Hematopoietic multipotent progenitor cell (in vitro differentiated cells): ENCODE measurements at places on chromosomes 2 and 18. TPM values are rescaled to one million over a fixed set of nuclear protein-coding genes. Genes with fewer than 3 reads are reported as not detected.
A peak's percentile ranks its signal among the peaks of the same experiment; 100 is the strongest.

DNA sequence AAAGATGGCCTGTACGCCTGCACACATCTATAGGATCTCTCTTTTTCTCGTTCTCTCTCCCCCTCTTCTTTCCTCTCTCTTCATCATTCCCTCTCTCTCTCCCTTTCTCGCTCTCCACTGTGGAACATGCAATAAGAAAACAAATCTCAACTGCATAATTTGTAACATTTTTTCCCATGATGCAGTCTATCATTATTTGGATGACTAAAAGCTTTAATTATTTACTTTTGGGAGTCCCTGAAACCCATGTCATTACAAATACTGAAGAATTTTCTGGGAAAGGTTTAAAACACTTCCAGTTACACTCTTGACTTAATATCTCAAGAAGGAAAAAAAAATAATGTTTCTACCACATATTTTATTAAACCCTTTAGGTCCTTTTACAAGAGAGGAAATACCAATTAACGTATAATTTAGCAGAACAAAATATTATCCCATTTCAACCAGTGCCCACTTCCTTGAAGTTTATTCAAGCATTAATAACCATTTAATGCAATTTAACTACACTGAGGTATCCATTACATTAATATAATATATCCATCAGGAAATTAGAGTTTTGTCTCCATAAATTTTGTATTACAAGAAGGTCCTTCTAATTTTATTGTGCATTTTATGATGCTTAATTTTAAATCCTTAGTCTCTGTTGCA, 1615.2 kb upstream of the ACVR2A start:
- no peak for DNase-seq

GRCh38 chr18:32714571-32715148, 58.2 kb downstream of the KLHL14 start:
- peak; percentile 40 for DNase-seq

- DNase-seq: no peak
Measured at GRCh38 chr2:84459944-84460429, 907 bp upstream of the SUCLG1 start.

GRCh38 chr2:75716406-75716805, 5.7 kb upstream of the GCFC2 start:
- no peak for DNase-seq

GRCh38 chr2:208034503-208035140, 9.3 kb upstream of the PLEKHM3 start:
- no peak for DNase-seq

DNA sequence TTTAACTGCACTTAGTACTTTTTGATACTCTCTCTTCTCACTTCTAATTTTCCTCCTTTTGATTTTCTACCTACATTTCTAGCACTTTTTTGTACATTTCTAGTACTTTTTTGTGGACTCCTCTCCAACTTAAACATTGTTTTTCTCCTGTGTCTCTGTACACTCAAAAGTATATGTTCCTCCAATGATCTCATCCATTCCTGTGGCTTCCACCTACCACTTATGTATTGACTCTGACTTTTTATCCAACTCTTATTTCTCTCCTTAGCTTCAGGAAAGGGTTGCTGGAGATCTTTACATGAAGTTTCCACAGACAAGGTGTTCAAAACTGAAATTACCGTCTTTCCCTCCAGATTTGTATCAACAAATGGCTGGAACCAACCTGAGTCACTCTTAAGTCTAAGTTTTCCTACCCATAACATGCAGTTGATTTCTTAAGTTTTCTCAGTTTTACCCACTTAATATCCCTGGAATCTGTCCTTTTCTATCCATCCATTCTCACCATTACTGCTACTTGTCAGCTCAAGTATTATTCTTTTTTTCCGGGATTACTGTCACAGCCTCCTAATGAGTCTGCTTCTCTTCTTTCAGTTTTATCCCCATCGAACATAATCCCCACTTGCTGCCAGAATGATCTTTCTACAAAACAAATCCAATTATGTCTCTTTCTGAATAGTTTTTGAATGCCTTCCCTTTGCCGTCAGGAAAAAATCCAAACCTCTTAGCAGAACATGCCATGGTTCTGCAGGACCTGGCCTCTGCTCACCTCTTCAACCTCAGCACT, 22.6 kb upstream of the PELI1 start:
- no peak for DNase-seq

GRCh38 chr2:102753563-102754159, 8.2 kb upstream of the TMEM182 start:
- DNase-seq: peak; percentile 6

DNA sequence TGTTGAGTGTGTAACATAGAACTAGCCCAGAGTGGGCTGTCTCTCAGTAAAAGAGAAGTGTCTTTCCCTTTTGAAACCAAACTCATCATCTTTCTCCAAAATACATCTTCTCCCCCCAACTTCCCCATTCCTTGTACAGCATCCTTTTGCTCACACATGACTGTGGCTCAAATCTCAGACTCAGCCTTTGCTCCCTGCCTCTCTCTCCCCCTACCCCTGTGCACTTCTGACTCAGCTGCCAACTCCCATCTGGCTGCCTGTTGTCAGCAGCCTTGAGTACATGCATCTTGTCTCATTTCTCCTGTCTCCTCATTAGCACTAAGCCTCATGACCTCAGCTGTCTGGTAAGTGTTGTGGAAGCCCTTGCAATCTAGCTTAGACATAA, 18.1 kb upstream of the MGAT4A start:
- no peak for DNase-seq

- no peak for DNase-seq
Measured at GRCh38 chr2:173493874-173494273, 139.2 kb downstream of the CDCA7 start.

DNA sequence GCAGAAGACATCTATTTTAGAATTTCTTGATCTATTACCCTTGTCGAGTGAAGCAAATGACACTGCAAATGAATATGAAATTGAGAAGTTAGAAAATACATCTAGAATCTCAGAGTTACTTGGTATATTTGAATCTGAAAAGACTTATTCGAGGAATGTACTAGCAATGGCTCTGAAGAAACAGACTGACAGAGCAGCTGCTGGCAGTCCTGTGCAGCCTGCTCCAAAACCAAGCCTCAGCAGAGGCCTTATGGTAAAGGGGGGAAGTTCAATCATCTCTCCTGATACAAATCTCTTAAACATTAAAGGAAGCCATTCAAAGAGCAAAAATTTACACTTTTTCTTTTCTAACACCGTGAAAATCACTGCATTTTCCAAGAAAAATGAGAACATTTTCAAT, 370.4 kb downstream of the XIRP2 start:
- no peak for DNase-seq

DNA sequence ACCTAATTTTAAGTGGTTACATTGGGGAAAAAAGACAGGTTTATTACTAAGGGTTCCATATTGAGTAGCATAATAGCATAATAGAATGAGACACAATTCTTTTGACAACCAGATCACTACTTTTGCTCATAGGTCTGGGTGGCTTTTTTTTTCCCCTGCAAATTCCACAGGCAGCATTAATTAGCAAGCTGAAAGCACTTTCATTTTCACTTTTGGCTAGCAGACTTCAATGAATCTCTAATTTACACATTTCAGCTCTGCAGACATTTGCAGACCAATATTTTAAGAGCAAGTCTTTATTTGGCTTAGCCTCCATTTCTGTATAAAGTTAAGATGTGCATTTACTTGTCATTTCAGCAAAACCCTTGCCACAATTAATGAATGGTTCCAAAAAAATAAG, 185.5 kb downstream of the NOL4 start:
- peak; percentile 35 for DNase-seq

DNA sequence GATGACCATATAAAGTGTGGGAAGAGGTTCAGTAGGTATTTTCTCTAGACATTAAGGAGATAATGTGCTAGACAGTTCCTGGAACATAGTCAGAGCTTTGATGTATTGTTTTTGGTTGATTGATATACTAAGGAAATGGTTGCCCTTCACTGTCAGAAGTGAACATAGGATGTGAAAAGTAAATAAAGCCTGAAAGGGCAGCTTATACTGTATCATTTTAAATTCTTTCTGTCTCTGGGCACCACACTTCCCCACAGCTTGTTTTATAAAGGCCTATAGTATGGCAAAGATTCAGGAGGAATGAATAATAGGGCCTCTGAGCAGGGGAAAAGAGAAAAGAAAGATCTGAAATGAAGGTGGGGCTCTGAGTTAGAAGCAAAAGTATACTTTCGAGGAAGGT, 72.7 kb upstream of the ITPRID2 start:
- DNase-seq: no peak

- DNase-seq: no peak
Measured at GRCh38 chr2:9166579-9167377, 39.8 kb upstream of the ASAP2 start.

DNA sequence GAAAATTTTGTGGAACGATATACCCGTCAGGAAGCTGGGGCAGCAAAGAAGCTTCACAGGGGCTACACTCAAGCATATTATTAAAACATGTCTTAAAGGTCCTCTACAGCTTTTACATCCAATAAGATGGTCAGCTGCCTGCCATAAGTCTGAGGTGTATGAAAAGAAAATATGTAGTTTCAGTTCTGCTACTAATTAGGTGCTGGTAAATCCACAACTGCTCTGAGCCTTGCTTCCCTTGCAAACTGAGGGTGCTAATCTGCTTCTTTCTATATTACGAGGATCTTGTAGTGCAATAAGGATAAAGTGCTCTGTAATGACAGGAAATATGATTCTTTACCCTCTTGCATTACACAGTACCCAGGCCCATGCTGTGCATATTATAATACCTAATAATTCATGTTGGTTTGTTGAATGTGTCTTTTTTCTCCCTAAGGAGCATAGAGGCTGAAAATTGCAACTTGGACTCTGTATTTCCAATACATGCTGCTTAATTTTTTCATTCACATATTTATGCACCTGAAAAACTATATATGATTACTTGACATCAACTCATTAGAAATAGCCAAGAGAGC, 14.5 kb upstream of the SLC8A1 start:
- no peak for DNase-seq

- DNase-seq: no peak
Measured at GRCh38 chr18:77008576-77009315, 123.8 kb downstream of the MBP start.

GRCh38 chr18:45916302-45916701, 50.8 kb downstream of the EPG5 start:
- DNase-seq: peak; percentile 9

The DPP10 gene
- 1.9 TPM for total RNA-seq

The SCN1A gene
- total RNA-seq: under 0.01 TPM

The TEX44 gene
- not detected for total RNA-seq

The IL36A gene
- under 0.01 TPM for total RNA-seq

The VWC2L gene
- under 0.01 TPM for total RNA-seq

The CSRNP3 gene
- total RNA-seq: under 0.01 TPM

The ABCG8 gene
- total RNA-seq: under 0.01 TPM

The ESPNL gene
- 1.1 TPM for total RNA-seq

The CYP26B1 gene
- 0.81 TPM for total RNA-seq
